ENCODE measurements at places on chromosomes 1 and 21.

GRCh38 chr1:200298242-200298641, 111.6 kb downstream of the ZNF281 start:
- no peak for DNase-seq

GRCh38 chr21:27799861-27800260, 833.0 kb upstream of the ADAMTS5 start:
- DNase-seq, result no peak

DNA sequence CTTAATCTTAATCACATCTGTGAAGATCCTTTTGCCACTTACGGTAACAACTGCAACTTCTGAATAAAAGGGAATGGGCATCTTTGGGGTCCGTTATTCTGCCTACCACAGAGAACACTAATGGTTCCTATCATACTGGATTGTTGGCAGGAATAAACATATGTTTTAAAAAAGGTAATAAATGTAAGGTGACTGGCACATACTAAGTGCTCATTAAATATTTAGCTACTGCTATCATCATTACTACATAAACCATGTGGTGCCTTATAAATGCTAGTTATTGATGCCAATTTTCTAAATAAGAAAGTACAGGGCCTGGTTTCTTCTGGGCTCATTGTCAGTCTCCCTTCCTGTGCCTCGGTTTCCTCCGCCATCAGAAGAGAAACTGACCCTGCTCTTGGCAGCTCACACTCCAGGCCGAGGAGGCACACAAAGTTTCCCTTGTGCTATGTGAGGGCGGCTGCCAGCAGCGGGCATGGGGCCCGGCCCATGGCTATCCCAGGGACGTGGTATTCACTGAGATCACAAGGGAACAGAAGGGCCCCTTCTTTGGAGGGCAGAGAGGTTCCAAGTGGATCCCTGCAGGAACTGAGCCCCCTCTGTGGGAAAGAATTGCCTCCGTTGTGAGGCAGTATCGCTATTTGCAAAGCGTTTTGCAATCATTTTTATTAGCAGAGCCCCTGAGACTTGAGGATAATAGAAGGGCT, 26.2 kb downstream of the NAV1 start:
- no peak for DNase-seq

DNA sequence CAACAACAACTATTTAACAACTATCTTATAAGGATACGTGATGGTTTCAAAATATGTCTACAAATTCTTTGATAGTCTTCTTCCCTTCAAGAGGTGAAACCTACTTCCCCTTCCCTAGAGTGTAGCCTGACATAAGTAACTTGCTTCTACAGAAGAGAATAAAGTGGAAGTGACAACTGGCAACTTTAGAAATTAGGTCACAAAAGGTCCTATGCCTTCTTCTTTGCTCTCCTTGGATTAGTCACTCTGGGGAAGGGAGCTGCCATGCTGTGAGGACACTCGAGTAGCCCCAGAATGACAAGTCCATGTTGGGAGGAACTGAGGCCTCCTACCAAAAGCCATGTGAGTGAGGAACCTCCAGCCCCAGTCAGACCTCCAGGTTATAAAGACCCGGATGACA, 19.2 kb downstream of the EFCAB14 start:
- DNase-seq, result no peak

- peak; percentile 38 for DNase-seq
These were observed 19.2 kb downstream of the SLC19A2 start for GRCh38 chr1:169466259-169467230.

DNA sequence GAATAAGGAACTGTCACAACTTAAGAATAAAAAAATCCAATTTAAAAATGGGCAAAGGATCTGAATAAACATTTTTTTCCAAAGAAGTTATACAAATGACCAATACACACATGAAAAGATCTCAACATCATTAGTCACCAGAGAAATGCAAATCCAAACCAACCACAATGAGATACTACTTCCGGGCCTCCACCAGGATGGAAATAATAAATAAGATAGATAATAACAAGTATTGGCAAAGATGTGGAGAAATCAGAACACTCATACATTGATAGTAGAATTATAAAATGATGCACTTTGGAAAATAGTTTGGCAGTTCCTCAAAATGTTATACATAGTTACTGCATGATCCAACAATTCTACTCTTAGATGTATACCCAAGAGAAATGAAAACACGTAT, 18.7 kb downstream of the ZSWIM5 start:
- DNase-seq, result no peak

GRCh38 chr1:62235576-62235975, 40.9 kb downstream of the L1TD1 start:
- DNase-seq, result no peak

- no peak for DNase-seq
These were observed 334.2 kb downstream of the NTNG1 start for GRCh38 chr1:107474877-107475612.

GRCh38 chr1:155210314-155211104, 2.0 kb downstream of the MTX1 start:
- DNase-seq, result no peak

DNA sequence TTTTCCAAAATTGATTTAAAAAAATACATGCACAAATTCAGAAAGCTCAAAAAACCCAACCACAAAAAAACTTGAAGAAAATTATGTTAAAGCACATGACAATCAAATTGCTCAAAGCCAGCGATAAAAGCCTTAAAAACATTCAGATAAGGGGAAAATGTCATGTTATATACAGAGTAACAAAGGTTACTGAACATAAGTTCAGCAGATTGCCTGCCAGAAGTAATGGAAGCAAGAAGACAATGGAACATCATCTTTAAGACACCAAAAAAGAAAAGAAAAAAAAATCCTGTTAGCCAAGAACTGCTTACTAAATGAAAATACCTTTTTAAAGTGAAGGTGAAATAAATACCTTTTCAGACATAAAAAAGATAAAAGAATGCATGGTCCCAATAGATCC, 147.2 kb upstream of the SGIP1 start:
- no peak for DNase-seq

GRCh38 chr1:236165238-236165981, 23.1 kb downstream of the GPR137B start:
- no peak for DNase-seq

DNA sequence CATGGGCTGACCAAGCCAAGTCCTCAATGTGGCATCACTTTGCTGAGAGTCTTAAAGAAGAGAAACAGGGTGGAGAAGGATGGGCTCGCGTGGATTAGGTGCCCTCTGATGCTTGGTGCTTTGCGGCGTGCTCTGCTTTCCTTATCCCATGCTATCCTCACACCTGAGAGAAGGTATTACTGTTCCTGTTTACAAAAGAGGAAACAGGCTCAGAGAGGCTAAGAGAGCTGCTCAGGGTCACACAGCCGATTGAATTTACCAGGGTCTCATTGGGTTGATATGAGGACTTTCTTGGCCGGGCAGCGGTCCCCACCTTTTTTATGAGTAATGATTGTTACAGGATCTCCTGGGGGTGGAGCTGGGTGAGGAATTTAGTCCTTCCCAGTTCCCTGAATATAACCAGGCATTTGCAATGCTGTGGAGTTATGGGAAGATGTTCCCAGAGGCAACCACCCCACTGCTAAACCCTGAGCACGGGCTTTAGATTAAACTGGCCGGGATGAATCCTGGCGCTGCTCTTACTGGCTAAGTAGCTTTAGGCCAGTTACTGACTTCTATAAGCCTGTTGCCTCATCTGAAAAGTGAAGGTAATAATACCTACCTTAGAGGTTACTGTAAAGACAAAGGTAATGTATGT, 4.5 kb downstream of the ASCL5 start:
- no peak for DNase-seq

DNA sequence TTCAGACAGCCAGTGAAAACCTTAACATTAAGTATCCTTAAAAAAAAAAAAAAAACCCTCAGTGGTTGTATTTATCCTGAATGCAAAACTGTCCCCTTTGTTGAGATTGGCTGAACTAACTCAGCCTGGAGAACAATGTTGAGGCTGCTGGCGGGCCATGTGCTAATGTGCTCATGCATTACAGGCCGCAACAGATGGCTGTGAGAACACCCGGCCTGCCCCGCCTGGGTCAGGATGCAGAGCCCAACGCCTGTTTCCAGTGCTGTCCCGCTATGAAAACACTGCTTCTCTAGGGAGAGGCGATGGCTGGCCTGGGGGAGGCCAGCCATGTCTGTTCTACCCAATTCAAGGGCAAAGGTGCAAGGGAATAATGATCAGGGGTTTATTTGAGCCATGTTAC, 13.8 kb downstream of the OLIG2 start:
- no peak for DNase-seq

GRCh38 chr1:66373157-66373591, 160.8 kb upstream of the SGIP1 start:
- DNase-seq, result no peak

DNA sequence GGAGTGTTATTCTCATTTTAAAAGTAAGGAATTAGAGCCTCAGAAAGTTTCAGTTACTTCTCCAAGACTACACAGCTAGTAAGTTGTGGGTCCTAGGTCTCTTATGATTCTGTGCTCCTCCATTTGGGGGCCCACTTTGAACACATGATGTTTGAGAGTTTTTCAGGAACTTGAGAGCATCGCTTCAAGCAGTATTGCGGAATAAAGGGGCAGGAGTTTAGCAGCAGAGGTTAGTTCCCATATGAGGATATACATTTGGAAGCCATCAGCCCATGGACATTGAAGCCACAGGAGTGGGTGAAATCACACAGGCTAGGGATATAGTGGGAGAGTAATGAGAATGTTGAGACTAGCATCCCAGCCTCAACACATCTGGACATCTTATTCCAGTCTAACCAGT, 143.2 kb downstream of the RASAL2 start:
- no peak for DNase-seq

GRCh38 chr1:151539321-151540020, 638 bp upstream of the TUFT1 start:
- peak; percentile 45 for DNase-seq

DNA sequence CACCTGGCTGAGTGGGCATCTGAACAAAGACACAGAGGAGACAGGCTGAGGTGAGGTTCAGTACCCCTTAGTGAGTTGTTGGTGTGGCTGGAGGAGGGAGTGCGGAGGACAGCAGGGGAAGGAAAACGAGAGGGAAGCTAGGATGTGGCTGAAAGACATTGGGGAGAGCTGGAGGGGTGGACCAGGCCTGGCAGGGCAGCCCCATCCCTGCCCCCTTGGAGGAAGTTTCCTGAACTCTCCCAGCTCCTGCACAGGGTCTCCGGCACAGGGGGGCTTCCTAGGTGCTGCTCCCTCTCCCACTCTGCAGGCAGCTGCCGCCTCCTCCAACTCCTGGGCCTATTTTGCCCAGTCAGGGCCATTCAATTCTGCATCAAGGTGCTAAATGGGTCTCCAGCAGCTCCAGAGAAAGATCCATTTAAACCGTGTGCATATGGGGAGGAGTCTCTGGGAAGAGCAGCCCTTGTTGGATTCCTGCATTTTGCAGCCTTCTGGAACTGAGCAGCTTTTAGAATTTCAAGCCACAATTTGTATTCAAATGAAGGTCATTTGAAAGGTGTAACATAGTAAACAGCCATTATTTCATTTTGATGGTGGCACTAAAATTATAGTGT, 193.9 kb downstream of the CAMTA1 start:
- DNase-seq, result no peak

All from NCI-H460 (cell line).